ENCODE measurements at places on chromosomes 16 and 17.

- no peak for DNase-seq
Observed at GRCh38 chr17:1720856-1721386, 3.6 kb upstream of the WDR81 start.

- DNase-seq, result no peak
Observed at GRCh38 chr17:44795421-44795820, 34.7 kb downstream of the GJC1 start.

- no peak for DNase-seq
Observed at GRCh38 chr16:47247690-47248089, 103.9 kb upstream of the NETO2 start.

DNA sequence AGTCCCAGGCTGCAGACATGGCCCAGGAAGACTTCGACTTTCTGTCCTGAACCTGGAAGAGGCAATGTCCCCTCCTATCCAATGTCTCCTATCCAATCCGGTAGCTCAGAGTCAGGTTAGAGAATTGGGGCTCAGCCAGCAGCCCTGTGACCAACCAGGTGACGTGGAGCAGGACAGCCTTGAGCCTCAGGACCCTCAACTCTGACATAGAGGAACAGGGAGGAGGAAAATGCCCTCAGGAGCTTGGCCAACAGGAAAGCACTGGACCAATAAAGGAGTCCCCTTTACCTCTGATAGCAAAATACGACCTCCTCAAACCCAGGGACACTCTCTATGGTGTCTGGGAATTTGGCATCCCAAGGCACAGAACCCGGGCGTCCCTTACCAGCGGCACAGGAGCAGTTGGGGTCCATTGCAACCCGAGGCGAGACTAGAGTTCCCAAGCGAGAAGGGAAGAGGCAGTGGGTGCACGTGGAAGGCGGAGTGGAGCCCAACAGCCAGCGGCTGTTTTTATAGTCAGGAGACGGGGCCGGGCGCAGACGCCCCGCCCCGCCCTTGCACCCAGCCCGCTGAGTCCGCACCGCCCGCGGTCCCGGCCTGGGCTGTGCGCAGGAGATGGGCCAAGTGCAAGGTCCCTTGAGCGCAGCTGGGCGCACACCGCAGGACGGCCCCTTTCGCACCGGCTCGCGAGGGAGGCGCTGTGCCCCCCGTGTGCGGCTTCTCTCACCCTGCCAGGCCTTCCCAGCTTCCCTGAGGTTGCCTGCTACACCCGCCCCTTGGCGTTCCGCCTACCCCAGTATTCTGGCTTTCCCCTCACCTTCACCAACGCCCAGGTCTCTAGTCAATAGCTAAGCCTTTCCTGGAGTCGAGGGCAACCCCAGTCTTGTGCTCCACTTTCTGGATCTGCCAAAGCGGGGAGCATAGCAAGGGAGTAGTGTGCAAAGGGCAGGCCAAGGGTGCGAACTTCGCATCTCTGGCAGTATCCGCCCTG, at the start of gene MT1G:
Gene MT1G, minus strand, starts transcription at position 485 of the 991 bp plus-strand sequence. Its CDS starts 72 bp downstream, at position 413.
- DNase-seq, result no peak

GRCh38 chr16:59330019-59330670, 596.0 kb upstream of the GOT2 start:
- DNase-seq, result no peak

GRCh38 chr17:17032131-17032692, 10.0 kb upstream of the MPRIP start:
- no peak for DNase-seq

DNA sequence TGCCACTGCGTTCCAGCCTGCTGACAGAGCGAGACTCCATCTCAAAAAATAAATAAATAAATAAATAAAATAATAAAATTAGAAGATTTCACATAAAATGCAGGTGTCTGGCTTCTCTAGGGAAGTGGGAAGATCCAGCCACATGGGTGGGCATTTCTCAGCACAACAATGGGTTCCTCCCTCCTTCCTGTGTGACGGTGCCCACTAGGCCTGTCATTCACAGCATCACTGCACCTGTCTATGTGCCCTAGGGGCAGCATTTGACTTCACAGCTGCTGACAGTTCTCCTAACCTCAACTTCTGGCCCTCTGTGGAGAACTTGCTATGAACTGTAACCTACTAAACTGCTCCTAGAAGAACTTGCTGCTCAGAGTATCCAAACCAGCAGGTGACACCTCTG, 3.0 kb downstream of the ABHD15 start:
- no peak for DNase-seq

- no peak for DNase-seq
Observed at GRCh38 chr17:1182811-1183170, 3.0 kb upstream of the ABR start.

GRCh38 chr16:88809676-88810165, 2.0 kb downstream of the APRT start:
- DNase-seq, result no peak

DNA sequence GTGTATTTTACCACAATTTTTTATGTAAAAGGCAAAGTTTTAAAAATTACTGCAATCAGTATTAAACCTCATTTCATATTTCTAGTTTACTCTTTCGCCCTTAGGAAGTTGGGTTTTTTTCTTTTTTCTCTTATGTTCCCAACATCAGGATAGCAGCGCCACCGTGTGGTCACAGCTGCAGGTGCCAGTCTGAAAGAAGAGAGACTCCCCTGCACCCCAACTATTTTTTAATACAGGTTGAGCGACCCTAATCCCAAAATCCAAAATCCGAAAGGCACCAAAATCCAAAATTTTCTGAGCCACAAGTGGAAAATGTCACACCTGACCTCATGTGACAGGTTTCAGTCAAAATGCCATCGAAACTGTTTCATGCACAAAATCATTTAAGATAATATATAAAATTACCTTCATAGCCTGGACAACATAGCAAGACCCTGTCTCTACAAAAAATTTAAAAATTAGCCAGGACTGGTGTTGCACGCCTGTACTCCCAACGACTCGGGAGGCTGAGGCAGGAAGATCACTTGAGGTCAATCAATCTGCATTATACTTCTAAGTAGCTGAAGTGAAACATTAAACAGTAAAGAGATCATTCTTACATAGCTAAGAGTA, 21.8 kb upstream of the ASGR2 start:
- no peak for DNase-seq

DNA sequence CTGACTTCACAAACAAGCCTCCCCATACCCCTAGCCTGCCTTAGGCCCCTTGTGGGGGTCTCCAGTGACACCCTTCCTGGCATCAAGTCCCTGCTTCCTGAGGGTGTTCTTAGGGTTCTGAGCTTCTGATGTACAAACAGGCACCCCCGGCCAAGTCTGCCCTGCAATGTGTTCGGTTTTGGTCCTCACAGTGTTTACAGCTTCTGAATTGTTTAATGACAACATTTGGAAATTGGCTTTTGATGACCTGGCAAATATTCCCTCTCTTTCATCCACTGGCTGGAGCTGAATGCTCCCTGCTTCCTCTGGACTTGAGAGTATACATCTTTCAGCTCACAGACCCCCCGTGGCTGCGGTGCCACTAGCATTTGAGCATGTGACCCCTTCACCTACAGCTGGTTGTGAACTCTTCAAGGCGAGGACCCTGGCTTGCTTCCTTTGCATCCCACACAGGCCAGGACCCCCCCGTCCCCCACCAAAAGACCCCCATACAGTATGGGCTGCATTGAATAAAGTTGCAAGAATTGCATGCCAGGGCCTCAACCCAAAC, 180.8 kb downstream of the KATNIP start:
- DNase-seq, result no peak

DNA sequence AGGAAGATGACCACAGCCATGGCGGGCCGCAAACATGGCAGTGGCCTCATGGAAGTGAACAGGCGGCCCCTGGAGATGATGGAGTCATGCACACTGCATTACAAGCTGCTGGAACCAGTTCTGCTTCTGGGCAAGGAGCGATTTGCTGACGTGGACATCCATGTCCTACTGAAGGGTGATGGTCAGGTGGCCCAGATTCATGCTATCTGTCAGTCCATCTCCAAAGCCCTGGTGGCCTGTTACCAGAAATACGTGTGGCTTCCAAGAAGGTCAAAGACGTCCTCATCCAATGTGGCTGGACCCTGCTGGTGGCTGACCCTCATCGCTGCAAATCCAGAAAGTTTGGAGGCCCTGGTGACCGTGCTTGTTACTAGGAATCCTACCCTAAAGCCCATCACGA, 13.4 kb upstream of the WSB1 start:
- DNase-seq, result no peak

DNA sequence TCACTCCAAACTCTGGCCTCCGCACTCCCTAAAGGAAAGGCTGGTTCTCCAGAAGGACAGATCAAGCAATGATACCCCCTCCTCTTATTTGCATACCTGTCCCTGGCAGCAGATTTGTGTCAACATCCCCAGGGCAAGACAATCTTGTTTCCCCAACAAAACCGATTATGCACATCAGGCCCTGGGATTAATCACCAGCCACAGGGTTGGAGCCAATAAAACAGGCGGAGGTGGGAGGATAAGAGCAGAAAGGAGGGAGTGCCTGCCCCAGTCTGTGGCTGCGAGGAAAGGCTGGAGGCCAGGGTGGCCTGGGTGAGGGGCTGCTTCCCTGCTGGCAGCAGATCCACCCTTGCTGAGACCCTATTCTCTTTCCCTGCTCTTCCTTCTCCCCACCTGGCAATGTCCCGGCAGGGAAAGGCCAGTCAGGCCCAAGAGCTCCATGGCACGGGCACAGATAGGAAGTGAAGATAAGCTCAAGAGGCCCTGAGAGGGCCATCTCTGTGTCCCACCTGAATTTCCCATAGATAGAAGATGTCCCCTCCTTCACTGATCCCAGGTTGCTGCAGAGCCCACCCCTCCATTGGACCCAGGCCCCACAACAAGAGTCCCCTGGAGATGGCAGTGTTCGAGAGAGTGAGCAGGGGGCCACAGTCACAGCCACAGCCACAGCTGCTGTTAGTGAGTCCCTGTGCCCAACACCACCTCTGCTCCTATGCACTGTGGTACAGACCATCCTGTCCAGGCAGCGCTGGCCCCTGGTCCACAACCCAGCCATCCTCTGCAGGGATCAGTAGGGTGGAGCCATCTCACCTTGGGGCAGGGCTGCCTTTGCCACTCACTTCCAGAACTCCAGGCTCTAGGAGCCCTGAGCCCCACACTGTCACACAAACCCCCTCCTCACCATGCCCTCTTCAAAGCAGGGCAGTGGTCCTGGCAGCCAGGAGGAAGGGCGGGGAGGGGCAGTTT, 137.5 kb downstream of the SDK2 start:
- DNase-seq, result no peak

DNA sequence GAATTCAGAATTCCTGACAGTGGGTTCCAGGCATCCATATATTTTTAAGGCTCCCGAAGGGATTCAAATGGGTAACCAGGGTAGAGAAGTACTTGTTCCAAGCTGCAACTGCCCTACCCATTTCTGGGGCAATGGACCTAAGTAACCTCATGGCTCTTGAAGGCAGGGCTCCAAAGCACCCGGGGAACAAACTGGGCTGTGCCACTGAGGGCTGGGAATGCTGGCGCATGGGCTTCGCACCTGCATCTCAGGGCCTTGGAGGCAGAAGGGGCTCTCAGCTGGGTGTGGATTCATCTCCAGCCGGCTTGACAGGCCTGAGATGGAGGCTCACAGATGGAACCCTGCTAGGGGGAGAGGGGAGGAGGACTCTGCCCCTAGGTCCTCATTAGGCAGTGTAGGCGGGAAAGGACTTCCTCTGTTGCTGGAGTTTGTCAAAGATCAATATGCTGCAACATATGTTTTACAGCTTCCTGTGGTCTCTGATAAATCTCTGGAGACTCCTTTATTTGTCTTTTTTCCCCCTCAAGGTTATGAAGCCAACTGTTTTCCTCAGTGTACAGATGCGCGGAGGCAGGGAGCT, 232.3 kb upstream of the NLRP1 start:
- peak; percentile 50 for DNase-seq

DNA sequence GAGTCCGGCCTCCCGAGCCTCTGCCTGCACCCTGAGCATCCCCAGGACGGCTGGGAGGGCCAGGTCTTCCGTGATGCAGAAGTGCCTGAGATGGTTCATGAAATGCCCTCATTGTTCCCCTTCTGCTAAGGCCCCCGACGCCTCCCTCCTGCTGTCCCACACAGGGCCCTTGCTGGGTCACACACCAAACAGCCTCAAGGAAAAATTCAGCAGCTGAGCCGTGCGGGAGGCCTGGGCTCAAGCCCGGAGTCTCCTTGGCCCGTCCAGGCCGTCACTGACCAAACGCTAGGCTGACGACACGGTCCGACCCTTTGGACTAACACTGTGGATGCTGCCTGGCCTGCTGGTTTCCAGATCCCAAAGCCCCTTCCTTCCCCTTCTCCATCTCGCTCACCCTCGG, 90.2 kb downstream of the RTN4RL1 start:
- no peak for DNase-seq

- no peak for DNase-seq
Observed at GRCh38 chr16:65213866-65214595, 92.2 kb upstream of the CDH11 start.

DNA sequence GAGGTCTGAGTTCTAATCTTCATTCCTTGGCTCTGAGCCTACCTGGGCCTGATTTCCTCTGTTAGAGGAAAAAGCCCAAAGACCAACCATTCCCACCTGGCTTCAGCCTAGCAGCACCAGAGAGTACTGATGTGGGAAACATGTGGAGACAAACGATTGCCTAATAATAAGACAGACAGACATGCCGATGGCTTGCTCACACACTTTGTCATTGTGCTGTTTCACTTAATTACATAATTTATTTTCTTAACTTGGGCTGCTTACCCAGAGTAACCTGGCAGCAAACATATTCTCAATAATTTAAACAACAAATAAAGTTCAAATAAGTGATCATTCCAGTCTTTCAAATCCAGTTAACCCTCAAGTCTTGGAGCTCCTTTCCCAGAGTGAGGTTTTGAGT, 83.4 kb downstream of the MAF start:
- no peak for DNase-seq

Data from left forelimb (tissue), 1 donor.